ENCODE measurements at places on chromosomes 4 and X.

DNA sequence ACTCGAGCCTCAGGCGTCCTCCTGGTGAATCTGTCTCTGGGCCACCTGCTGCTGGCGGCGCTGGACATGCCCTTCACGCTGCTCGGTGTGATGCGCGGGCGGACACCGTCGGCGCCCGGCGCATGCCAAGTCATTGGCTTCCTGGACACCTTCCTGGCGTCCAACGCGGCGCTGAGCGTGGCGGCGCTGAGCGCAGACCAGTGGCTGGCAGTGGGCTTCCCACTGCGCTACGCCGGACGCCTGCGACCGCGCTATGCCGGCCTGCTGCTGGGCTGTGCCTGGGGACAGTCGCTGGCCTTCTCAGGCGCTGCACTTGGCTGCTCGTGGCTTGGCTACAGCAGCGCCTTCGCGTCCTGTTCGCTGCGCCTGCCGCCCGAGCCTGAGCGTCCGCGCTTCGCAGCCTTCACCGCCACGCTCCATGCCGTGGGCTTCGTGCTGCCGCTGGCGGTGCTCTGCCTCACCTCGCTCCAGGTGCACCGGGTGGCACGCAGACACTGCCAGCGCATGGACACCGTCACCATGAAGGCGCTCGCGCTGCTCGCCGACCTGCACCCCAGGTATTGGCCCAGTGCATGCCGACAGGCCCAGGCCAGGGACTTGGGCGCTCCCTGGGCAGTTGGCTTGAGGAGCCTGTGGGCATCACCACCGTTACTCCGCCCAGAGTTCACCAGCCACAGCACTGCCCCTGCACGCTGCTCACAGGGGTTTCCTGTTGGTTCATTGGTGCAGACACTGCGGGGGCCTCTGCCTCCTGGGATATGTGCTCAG is 1.1 kb downstream of the GPR78 start:
- no peak for DNase-seq

GRCh38 chr4:15720851-15721250 is 18.0 kb downstream of the BST1 start:
- DNase-seq = no peak

DNA sequence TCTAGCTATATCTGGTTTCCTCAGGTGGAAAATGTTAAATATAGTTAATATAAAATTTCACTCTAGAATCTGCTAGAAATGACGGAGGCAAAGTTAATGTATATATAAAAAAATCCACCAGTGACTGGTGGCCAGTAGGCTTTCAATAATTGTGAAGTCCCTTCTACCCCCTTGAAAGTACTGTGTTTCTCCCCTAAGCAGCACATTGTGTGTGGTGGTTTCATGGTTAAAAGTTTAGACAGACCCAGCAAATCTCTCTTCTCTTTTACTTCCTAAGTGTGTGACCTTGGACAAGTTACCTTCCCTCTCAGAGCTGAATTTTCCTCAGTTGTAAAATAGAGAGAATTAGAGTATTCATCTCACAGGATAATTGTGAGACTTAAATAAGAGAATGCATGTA is 600 bp upstream of the HEPH start:
- no peak for DNase-seq

- DNase-seq = no peak
These were observed 31.5 kb upstream of the AFAP1 start for GRCh38 chr4:7971159-7971631.

- no peak for DNase-seq
These were observed 1777.8 kb upstream of the TENM3 start for GRCh38 chr4:180465364-180465763.

GRCh38 chr4:168629566-168629965 is 132.7 kb downstream of the PALLD start:
- DNase-seq = no peak

DNA sequence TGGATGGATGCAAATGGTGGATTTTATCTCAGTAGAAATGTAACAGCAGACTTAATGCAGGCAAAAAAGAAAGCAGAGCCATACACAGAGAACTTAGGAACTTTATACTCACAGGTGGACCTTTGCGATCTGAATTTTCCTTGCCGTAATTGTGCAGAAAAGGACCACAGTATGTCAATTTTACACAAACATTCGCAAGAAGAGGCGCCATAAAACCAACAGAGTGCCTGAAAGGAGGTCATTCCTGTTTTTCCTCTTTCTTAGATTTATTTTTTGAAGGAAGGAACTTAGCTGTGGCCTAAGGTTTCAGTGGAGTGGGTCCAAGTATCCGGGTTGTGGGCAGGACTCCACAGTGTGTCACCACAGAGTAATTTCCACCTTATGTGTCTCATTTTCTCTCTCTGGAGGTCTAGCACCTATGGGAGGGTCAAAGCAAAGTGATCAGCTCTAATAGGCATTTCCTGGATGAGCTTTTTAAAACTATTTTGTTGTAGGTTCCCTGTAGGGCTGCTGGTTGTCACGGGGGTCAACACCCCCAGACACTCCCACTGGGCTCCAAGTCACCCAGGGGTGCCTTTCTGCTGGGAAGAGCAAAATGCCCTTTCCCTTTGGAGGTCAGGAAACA is 24.7 kb upstream of the PBDC1 start:
- DNase-seq = no peak

GRCh38 chr4:16222957-16223527 is 3.2 kb downstream of the TAPT1 start:
- DNase-seq = no peak

GRCh38 chr4:163592212-163592611 is 97.7 kb downstream of the TMA16 start:
- no peak for DNase-seq

All from stimulated activated naive CD4-positive, alpha-beta T cell treated with Interleukin-2 at 50 U/mL for 16 hours (primary cell).